ENCODE measurements at places on chromosomes 5 and 9. TPM values are rescaled to one million over a fixed set of nuclear protein-coding genes. Genes with fewer than 3 reads are reported as not detected.

Gene SV2C
- not detected for polyA plus RNA-seq

Gene PCDHB3
- not detected for polyA plus RNA-seq

Gene PCDHB12
- not detected for polyA plus RNA-seq

Gene FOXD4L4
- polyA plus RNA-seq = not detected

Gene TRAF2
- 11.0 TPM for polyA plus RNA-seq

Gene FCN2
- polyA plus RNA-seq = not detected

GRCh38 chr5:127838661-127839060, 135.5 kb downstream of the CCDC192 start:
- no peaks in the 10 kb centered on the region for H3K4me1 ChIP-seq
- H3K27ac ChIP-seq = no peak overlapping the region
- H3K4me3 ChIP-seq = no peak overlapping the region
- no peak for DNase-seq
- peaks cover 5% of the 10 kb centered on the region for H3K27me3 ChIP-seq
- H3K36me3 ChIP-seq = no peaks in the 10 kb centered on the region

DNA sequence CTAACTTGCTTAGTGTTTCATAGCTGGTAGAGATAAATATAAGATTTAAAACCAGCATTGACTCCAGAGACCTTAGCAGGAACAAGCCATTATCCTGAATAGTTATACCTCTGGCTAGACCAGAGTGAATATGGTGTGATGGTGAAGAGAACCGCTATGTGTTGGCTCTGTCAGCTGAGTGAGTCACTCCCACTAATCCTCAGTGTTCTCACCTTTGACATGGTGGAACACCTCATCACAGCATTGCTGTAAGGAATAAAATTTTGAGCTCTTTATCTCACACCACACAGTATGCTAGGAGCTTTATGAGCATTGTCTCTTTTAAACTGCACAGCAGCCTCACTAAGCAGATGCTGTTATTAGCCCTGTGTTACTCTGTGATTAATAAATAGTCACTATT, 90.7 kb upstream of the DHFR start:
- H3K27me3 ChIP-seq = no peaks in the 10 kb centered on the region
- H3K4me3 ChIP-seq = no peak overlapping the region
- peak overlapping the region; percentile 57 for H3K27ac ChIP-seq
- no peak for DNase-seq

DNA sequence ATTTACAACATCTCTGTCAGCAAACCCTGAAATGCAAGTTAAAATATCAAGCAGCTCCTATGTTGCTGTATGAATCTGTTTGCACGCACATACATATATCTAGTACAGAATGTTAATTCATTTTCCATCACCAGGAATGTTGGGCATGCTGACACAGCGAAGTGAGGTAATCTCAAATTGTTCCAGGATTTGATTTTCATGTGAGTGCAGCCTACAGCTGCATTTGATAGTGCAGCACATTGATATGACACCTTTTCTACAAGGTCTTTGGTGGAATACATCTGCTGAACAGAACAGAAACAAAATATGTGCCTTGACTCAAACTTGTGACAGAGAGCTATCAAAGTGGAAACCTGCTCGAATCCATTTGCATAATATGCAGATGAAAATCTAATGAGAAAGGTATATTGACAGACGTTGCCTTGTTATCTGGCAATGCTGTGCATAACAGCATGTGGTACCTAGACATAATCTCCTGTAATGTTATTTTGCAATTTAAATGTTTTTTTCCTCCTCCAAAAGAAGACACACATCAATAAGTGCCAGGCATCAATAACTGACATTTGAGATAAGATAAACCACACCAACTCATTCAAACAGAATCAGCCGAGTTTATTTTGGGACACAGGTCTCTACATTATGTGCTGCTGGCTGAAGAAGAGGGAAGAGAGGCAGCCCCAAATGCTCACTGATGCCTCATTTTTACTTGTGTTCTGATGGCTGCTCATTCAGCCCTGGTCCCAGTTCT, 512.2 kb downstream of the ZNF608 start:
- H3K4me3 ChIP-seq = no peak overlapping the region
- H3K36me3 ChIP-seq = no peaks in the 10 kb centered on the region
- no peak overlapping the region for H3K27ac ChIP-seq
- DNase-seq = no peak
- H3K4me1 ChIP-seq = no peaks in the 10 kb centered on the region
- peaks cover 3% of the 10 kb centered on the region for H3K27me3 ChIP-seq

- H3K27me3 ChIP-seq = no peaks in the 10 kb centered on the region
- no peak overlapping the region for H3K4me3 ChIP-seq
- no peak overlapping the region for H3K27ac ChIP-seq
- no peak for DNase-seq
- peaks cover 7% of the 10 kb centered on the region for H3K4me1 ChIP-seq
Observed at GRCh38 chr5:160348080-160348479, 22.3 kb downstream of the C1QTNF2 start.

- DNase-seq = no peak
- H3K4me3 ChIP-seq = no peak overlapping the region
- H3K27me3 ChIP-seq = peaks cover 12% of the 10 kb centered on the region
- H3K36me3 ChIP-seq = no peaks in the 10 kb centered on the region
- H3K27ac ChIP-seq = no peak overlapping the region
- peaks cover 20% of the 10 kb centered on the region for H3K4me1 ChIP-seq
Observed at GRCh38 chr9:7984203-7984602, 184.6 kb upstream of the DMAC1 start.

GRCh38 chr9:110950041-110950645, 88.1 kb downstream of the LPAR1 start:
- H3K36me3 ChIP-seq = peaks cover 8% of the 10 kb centered on the region
- no peaks in the 10 kb centered on the region for H3K27me3 ChIP-seq
- DNase-seq = no peak
- peaks cover 3% of the 10 kb centered on the region for H3K4me1 ChIP-seq

- H3K4me3 ChIP-seq = no peak overlapping the region
- H3K4me1 ChIP-seq = no peaks in the 10 kb centered on the region
- no peaks in the 10 kb centered on the region for H3K27me3 ChIP-seq
- no peak for DNase-seq
Observed at GRCh38 chr5:178557416-178557815, 32.8 kb downstream of the COL23A1 start.

DNA sequence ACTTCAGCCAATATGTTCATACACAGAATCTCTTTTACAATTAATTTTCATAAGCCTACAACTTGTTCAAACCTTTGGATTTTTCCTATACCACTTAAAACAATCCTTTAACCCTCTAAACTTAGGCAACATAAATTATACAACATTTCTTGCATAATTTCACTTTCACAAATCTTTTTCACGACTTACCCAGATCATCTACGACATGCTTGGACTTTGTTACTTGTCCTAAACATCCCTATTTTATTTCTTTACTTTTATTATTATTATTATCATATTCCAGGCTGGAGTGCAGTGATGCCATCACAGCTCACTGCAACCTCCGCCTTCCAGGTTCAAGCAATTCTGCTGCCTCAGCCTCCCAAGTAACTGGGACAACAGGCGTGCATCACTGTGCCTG, 68.0 kb downstream of the CACNA1B start:
- no peak overlapping the region for H3K4me3 ChIP-seq
- H3K36me3 ChIP-seq = no peaks in the 10 kb centered on the region
- no peaks in the 10 kb centered on the region for H3K4me1 ChIP-seq
- no peak overlapping the region for H3K27ac ChIP-seq

- H3K36me3 ChIP-seq = no peaks in the 10 kb centered on the region
- H3K27me3 ChIP-seq = peaks cover 6% of the 10 kb centered on the region
- no peak overlapping the region for H3K4me3 ChIP-seq
- DNase-seq = peak; percentile 19
- peaks cover 14% of the 10 kb centered on the region for H3K4me1 ChIP-seq
- no peak overlapping the region for H3K27ac ChIP-seq
Observed at GRCh38 chr5:124583469-124584350, 162.7 kb downstream of the ZNF608 start.

GRCh38 chr5:99349787-99350186, 421.0 kb upstream of the CHD1 start:
- H3K27ac ChIP-seq = no peak overlapping the region
- no peaks in the 10 kb centered on the region for H3K27me3 ChIP-seq
- no peak overlapping the region for H3K4me3 ChIP-seq
- H3K4me1 ChIP-seq = no peaks in the 10 kb centered on the region
- DNase-seq = no peak
- no peaks in the 10 kb centered on the region for H3K36me3 ChIP-seq

DNA sequence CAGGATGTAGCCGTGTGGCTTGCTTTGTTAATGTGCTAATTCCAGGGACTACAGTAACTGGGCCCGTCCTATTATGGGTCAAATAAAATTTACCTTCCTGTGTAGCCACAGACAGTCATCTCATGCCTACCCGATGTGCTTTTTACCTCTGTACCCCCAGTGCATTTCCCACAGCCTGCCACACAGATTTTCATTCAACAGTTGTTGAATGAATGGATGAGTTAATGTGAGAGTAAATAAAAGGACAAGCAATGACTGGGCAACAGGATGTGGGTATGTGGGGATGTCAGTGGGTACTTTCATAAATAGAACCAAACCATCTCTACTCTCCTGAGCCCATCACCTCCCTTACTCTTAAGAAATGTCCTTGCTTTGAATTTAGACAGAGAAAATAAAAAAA, 441.2 kb upstream of the ZNF462 start:
- H3K27ac ChIP-seq = peak overlapping the region; percentile 23
- no peaks in the 10 kb centered on the region for H3K27me3 ChIP-seq
- peaks cover 66% of the 10 kb centered on the region for H3K4me1 ChIP-seq
- DNase-seq = peak; percentile 8
- peaks cover 6% of the 10 kb centered on the region for H3K36me3 ChIP-seq

DNA sequence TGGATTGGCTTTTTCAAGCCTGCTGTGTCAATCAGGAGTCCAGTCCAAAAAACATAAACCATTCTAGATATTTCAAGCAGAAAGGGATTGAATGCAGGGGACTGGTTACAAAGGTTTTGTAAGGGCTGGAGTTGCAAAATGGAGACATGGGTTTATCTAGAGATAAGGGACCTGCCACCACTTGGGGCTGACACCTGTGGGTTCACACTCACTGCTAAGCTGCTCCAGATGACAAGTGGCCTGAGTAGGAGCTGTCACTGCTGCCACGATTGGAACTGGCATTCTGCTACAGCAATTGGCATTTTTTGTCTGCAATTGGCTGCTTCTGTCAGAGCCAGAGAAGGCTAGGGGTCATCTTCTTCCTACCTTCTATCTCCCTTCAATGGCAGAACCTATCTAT, 66.3 kb upstream of the ZFR start:
- no peaks in the 10 kb centered on the region for H3K4me1 ChIP-seq
- no peak overlapping the region for H3K4me3 ChIP-seq
- DNase-seq = no peak
- peaks cover 2% of the 10 kb centered on the region for H3K27me3 ChIP-seq

DNA sequence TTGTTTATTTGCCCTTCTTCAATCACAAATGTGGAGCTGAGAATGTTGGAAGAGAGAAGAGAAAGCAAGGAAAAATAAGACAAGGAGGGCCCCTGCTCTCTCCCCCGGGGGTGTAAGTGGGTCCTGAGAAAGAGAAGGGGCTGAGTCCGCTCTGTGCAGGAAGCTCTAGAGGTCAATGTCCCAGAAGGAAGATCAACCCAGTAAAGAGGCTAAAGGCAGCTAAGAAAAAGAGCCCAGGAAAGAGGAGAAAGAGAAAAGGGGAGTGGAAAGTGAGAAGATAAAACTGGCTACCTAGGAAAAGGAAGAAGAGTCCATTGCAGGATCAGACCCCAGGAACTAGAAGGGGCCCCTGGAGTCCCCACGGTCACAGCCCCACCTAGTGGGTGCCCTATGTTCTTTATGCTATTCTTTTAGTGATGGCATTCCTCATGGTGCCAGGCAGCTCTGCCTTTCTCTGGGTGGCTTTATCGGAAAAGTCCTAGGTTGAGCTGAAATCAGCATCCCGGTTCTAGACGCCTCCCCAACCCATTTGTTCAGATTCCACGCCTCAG, 583.4 kb downstream of the ACTL7B start:
- H3K27ac ChIP-seq = no peak overlapping the region
- no peak overlapping the region for H3K4me3 ChIP-seq
- no peaks in the 10 kb centered on the region for H3K27me3 ChIP-seq
- H3K36me3 ChIP-seq = no peaks in the 10 kb centered on the region
- no peaks in the 10 kb centered on the region for H3K4me1 ChIP-seq
- DNase-seq = no peak

DNA sequence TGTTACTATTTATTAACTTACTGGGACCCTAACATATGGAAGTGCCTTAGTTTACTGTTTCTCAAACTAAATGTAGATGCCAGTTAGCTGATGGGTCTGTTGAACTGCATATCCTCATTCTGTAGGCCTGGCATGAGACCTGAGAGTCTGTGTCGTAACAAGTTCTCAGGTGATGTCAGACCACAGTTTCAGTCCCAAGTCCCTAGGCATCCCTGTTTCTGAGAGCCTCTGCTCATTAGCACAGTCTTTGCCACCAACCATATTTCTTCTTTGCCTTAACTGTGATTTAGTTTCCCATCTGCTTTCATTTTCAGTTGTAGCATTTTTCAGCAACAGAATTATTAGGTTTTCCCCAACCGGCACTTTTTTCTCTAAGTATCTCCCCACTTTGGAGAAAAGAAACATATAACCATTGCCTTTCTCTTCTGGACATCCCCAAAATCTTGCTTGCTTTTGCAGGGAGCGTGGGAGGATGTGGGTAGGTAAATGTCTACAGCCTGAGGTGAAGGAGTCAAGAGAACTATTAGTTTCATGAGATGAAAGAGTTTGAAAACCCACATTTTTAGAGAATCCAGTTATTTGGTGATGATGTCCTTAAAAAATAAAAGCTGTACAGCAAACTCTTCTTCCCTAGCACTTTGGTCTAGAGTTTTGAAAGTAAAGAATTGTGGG, 74.6 kb downstream of the NUDT12 start:
- no peaks in the 10 kb centered on the region for H3K36me3 ChIP-seq
- no peak overlapping the region for H3K4me3 ChIP-seq
- no peak for DNase-seq
- no peaks in the 10 kb centered on the region for H3K27me3 ChIP-seq
- H3K4me1 ChIP-seq = no peaks in the 10 kb centered on the region

DNA sequence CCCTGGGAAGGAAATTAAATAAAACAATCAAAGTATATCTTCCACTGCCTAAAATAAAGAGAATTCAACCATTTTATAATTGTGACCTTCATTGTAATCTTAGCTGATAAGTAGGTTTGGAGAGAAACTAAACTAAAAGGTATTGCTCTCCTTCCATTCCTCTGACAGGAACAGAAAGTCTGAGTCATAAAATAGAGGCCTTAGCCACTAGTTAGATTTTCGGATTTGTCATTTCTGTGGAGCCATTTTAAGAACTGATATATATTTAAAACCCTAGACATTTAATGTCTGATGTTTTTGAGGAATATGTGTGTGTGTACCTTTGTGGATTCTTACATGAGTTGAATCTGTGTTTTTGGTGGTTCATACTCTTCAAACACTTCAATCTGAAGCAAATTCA, 11.8 kb upstream of the TMC1 start:
- H3K27me3 ChIP-seq = no peaks in the 10 kb centered on the region
- no peak overlapping the region for H3K4me3 ChIP-seq
- DNase-seq = no peak
- H3K27ac ChIP-seq = no peak overlapping the region
- H3K36me3 ChIP-seq = no peaks in the 10 kb centered on the region
- no peaks in the 10 kb centered on the region for H3K4me1 ChIP-seq
